ENCODE measurements at places on chromosomes 2 and 18.

DNA sequence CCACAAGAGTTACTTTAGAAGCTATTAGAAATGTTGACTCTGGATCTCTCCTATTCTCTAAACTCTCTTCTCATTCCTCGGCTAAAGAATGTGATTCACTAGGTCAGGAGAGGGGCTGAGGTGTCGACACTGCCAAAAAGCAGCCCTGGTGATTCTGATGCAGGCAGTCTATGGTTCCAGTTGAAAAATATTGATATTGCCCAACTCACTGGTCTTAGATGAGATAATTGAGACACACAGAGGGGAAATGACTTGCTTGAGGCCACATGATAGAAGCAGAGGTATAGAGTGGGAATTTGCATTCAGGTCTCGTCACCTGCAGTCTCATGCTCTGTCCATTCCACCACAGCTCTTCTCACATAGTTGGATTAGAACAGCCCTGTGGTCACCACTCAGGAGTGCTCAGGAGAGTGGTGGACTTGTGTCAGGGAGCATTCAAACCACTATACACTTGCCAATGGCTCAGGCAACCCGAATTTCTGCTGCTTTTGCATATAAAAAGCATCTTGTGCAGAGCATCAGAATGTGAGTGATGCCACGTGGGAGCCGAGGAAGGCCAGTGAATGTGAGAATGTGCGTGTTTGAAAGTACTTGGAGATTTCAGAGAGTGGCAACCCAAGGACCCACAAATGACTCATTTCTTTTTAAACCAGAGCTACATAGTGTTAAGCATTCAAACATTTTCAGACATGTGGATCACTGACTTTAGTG is 65.1 kb upstream of the CTLA4 start:
- DNase-seq: peak; percentile 46

DNA sequence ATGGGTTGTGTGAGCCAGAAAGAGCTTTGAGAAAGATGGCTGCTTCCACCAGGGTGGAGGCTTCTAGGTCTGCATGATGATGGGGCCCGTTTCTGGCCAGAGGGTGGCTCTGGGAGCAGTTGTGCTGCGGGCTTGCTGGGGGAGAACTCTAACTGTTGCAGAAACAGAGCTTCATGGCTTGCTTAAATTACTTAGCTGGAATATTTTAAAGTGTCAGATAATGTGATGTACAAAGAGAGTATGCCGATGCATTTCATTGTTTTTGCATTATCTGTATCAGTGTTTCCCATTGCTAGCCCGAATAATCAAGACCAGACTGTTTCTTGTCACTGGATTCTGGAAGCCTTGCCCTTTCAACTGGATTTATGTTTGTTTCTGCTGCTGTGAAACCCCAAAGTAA is 6.3 kb upstream of the DRC1 start:
- no peak for DNase-seq

GRCh38 chr2:132615329-132616085 is 54.5 kb downstream of the LYPD1 start:
- DNase-seq: no peak

DNA sequence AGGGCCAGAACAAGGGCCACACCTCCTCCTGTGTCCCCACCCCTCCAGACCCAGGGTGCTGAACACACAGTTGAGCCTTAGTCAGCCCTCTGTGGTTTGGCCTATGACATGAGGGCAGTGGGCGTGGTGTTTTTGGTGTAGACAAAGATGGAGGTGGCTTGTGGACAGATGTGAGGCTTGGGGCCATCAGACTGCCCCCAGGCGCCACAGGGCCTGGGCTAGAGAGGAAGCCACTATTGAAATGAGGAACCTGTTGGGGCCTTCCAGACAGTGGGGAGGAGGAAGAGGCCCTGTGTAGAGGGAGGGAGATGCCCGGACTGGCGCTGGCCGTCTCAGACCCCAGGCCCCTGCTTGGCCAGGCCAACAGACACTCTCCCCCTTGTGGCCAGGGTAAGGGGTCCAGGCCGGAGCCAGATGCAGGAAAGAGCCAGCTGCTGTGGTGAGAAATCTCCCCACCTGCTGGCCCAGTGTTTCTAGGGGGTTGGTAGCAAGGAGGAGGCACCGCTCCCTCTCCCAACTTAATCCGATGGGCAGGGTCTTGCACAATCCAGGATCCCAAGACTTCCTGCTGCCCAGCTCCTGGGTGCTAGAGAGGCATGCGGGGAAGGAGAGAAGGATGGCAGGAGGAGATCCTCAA is 53.8 kb downstream of the SMAD7 start:
- DNase-seq: peak; percentile 9

DNA sequence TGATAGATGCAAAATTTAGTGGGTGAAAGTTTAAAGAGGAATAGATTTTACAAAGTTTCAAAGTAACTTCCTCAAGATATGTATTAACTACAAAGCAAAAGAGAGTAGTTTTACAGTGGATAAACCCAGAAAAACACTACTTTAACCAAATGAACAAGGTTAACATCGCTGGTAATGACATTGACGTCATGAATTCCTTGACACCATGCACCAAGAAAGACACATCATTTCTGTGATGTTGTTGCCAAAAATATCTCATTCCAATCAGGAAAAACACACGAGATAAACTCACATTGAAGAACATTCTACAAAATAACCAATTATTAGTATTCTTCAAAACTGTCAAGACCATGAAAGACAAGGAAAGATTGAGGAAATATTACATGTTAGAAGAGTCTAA is 605.6 kb upstream of the SETBP1 start:
- DNase-seq: no peak

- no peak for DNase-seq
Measured at GRCh38 chr2:100182494-100183361, 40.3 kb upstream of the AFF3 start.

GRCh38 chr2:39320162-39320561 is 76.4 kb upstream of the CDKL4 start:
- no peak for DNase-seq

- no peak for DNase-seq
Measured at GRCh38 chr18:50401295-50401694, 26.4 kb downstream of the SKA1 start.

DNA sequence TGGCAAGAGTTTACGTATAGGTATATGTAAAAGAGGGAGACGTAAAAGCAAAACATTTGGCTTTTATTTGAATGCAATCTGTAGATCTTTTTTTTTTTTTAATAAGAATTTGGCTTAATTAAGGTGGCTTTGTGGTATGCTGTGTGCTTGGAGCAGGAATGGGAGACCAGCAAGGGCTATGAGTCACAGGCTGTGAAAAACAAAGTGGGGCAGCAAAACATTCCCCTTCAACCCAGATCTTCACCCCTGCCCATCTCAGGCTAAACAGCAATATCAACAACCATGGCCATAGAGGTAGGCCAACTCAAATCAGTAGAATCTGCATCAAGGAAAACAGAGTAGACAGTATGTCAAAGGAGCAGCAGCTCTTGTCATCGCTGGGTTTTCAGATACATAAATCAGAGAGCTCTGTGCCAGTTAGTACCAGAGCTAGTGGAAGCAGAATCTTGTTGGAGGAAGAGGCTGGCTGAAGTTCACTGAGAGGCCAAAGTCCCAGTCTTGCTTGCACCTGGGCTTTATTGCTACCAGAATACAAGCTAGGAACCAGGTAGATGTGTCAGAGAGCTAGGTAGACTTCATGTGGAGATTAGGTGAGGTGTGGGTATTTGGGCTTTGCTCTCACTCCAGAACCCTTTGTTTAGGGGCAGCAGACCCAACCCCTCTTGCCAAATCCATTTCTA is 191.5 kb upstream of the FANCL start:
- DNase-seq: no peak

GRCh38 chr2:47564129-47564528 is 161.2 kb downstream of the MSH2 start:
- no peak for DNase-seq

DNA sequence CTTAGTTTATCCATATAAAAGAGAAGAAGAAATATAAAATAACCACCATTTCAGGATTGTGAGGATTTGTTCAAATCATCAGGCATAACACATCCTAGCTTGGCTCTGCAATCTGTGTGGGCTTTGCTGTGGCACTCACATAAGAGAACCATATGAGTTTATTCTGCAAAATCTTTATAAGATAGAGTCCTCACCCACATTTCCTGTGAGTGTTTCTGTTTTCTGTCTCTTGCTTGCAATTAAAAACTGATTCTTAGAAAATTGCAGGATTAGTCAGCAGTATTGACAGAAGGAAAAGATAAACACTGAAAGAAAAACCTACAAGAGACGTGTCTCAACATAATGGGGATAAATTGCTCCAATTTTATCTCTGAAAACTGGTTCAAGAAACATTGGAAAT is 258.5 kb downstream of the RND3 start:
- DNase-seq: no peak

DNA sequence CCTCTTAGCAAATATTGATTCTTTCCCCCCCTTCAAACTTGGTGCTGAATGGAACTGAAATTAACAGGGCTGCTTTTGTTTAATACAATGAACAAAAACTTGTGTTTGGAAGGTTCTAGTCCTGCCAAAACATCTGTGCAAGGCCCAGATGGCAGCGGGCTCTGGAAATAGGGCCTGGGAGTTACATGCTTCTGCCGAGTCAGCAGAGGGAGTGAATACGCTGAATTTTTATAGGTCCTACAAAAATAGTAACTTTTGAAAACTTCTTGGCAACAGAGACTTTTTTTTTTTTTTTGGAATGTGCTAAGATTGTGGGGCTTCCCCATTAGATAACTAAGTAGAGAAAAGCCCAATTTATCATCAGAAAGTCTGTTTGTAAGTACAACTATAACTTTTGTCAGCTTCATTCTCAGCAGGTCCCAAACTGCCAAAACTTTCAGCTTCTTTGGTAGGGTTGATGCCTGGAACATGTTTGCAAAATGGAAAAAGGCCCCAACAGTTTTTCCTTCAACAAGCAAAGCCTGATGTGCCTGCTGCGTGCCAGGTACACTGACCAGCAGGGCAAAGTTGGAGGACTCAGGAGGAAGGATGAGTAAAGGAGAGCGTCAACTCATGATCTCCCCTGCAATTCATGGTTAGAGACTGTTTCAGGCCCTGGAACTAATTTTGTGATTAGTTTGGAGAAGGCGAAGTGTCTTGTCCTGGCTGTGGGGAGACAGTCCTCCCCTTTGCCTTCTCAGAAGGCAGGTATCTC is 45.1 kb upstream of the HDAC4 start:
- DNase-seq: no peak

GRCh38 chr2:171393487-171393886 is 40.3 kb downstream of the METTL8 start:
- no peak for DNase-seq

- DNase-seq: no peak
Measured at GRCh38 chr2:240455647-240456446, 20.4 kb downstream of the GPC1 start.

DNA sequence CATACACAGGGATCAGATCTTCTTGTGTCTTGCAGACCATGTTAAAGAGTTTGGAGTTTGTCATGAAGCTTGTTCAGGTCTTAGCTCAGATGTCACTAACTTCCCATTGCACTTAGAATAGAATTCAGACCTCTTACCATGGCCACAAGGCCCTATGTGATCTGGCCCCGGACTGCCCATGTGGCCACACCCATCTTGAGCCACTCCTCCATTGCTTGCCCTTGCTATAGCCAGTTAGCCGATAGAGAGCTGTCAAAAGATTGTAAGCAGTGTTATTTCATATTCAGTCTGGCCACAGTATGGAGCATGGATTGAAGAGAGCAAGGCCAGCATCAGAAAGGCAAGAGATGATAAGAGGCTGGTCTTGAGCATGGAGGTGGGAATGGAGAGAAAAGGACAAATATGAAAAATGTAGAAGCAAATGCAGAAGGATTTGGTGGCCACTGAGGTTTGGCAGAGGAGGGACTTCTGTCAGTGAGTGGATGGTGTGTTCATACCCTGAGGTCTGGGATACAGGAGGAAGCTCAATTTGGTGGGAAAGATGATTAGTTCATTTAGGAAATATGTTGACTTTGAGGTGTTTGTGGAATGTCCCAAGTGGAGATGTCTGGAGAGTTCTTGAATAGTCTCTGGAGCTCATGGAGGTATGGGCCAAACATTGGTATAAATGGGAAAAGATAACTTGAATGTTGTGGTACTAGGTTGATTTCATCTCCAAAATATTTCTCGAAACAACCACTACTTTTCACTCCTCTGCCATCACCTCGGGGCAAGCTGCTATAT is 10.6 kb downstream of the DGUOK start:
- DNase-seq: no peak

GRCh38 chr18:35029770-35030169 is 11.4 kb upstream of the MAPRE2 start:
- DNase-seq: no peak

DNA sequence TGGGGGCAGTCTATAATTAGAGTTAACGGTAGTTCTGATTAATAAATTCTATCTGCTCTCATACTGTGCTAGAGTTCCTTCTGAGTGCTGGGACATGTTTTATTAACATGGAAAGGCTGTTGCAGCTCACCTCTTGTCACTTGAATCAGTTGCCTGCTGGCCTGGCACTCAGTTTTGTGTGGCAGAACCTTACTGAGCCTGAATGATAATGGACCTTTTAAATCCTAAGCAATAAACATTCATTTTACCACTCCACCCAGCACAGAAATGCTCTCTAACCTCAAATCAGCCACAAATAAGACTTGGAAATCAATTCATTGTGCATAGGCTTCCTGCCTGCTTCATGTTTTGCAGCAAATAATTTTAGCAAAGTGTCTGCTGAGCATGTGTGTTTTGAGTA is 115.0 kb upstream of the RBMS1 start:
- no peak for DNase-seq

DNA sequence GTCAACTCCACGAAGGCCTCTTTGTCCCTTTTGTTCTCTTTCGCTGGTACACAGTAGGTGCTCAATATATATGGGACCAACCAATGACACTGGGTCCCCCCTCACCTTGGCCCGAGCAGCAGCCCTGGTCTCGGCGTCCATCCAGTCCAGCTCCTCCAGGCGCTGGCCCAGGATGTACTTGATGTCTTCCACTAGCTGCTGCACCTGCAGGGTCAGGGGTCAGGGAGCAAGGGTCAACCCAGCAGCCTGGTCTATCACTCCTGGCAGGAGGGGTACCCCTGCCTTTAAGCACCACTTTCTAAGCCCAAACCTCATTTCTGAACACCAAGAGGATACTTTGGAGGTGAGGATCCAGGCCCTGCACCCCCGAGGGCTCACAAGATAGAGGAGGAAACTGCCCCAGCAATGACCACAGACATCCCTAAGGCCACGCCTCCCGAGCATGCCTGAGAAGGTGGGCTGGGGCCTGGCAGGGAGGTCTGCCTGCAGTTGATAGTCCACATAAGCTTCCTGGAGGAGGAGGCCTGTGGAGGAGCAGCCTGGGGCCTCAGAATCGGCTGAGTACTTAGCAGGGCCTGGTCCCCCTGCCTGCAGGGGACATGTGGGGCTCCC is 4.2 kb downstream of the ECEL1 start:
- DNase-seq: no peak

GRCh38 chr2:205133544-205133943 is 548.8 kb upstream of the NRP2 start:
- no peak for DNase-seq

DNA sequence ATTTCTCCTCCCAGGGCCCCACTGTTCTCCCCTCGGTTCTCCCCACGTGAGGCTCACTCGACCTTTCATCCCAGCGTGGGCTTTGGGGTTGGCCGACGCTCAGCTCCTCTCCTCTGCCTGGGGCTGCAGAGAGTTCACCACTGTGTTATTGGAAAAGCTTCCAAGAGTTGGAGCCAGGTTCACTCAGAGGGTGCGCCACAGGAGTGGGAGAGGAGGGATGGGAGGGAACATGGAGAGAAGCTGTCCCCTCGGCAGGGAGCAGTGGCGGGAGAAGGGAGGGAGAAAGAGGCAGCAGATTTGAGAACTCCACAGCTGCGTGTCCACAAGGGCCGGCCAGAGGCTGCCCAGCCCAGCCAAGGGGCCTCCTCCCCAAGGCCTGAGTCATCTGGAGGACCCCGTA is 197.1 kb upstream of the SMAD2 start:
- no peak for DNase-seq

- DNase-seq: no peak
Measured at GRCh38 chr2:168217920-168218319, 29.5 kb downstream of the STK39 start.
